ENCODE measurements at places on chromosomes 4 and X.

DNA sequence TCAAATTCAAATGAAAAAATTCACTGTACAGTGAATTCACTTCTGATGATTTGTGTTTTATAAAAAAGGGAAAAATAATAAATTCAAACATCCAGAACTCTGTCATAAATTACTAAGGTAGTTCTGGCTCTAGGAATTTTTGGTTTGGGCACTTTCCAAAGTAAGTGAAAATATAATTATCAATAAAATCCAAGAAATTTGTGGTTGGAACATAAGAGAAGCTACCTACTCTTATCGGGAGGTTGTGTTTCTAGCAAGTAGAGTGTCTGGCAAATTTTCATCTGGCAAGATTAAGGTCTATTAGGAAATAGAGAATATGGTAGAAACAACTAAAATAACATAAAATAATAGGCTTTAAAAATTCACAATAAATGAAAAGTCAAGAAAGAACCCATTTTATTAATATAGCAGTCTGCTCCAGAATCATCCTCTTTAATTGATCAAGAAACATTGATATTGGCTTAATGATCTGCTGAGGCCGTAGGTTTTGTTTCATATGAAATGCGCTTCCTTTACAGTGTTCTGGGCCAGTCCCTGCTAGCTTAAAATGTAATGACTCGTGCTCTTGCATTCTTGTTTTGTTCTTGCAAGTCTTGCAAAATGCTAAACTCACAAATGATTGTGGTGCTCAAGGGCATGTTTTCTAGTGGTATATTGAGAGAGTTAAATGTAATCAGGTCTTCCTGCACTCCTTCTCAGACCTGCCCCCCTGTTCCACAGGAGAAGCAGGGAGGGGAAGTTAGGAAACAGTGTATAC is 331.4 kb downstream of the RAPGEF2 start:
- no peak for DNase-seq

GRCh38 chrX:31420711-31421151 is 348.9 kb upstream of the FTHL17 start:
- DNase-seq = no peak

GRCh38 chr4:168308912-168309311 is 9.6 kb downstream of the DDX60 start:
- no peak for DNase-seq

DNA sequence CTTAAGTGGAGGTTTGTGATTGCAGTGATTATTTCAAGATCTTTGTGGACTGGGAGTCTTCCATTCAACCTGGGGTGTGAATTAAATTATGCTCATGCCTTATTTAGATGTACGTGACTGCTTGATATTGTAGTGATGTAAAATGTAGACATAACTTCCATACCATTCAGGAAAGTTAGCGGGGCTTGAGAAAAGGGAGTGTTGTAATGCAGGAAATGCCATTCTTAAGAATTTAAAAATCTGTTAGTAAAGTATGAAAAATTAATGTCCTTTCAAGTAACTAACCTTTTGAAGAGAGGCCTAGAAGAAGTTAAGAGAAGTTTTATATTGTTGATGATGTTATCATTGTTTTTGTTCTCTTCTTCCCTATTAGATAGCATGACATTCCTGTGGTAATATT is 318.2 kb downstream of the CCSER1 start:
- DNase-seq = no peak

- no peak for DNase-seq
Observed at GRCh38 chrX:33726281-33727160, 405.6 kb downstream of the FAM47A start.

- no peak for DNase-seq
Observed at GRCh38 chrX:38682095-38682494, 119.2 kb upstream of the MID1IP1 start.

GRCh38 chr4:40264995-40265909 is 68.4 kb downstream of the RHOH start:
- DNase-seq = no peak

- DNase-seq = no peak
Observed at GRCh38 chrX:25295466-25295865, 279.7 kb upstream of the ARX start.

- no peak for DNase-seq
Observed at GRCh38 chr4:111501946-111502345, 643.3 kb upstream of the FAM241A start.

DNA sequence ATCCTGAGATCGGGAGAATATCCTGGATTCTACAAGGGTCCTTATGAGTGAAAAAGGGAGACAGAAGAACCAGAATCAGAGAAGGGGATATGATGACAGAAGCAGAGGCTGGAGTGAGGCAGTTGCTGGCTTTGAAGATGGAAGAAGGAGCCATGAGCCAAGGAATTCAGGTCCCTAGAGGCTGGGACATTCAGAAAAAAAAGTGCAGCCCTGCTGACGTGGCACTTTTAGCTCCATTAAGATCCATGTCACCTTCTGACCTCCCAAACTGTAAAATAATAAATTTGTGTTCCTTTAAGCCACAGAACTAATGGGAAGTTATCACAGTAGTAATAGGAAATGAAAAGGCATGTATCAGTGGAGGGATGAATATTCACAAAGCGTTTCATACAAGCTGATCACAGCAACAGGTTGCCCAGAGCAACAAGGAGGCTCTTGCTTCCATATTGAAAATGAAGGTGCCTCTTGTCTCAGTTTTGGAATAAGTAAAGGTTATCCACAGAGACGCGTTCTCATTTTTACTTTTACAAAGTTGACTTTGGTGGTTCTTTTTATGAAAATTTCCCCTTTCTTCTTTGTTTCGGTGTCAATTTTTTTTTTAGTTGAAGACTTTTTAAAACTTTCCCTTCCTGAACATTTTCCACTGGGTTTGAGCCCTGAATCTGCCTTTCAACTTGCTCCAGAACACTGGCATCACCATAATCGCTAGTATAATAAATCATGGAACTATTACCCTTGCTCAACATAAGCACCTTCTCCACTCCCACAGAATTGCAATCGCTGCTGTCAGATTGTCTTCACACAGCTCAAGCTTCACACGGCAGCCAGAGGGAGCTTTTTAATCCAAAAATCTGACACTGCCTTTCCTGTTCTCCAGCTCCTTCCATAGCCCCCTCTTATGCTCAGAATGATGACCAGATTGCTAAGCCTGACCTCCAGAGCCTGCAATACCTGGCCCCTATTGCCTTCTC is 127.6 kb upstream of the RBPJ start:
- DNase-seq = no peak

DNA sequence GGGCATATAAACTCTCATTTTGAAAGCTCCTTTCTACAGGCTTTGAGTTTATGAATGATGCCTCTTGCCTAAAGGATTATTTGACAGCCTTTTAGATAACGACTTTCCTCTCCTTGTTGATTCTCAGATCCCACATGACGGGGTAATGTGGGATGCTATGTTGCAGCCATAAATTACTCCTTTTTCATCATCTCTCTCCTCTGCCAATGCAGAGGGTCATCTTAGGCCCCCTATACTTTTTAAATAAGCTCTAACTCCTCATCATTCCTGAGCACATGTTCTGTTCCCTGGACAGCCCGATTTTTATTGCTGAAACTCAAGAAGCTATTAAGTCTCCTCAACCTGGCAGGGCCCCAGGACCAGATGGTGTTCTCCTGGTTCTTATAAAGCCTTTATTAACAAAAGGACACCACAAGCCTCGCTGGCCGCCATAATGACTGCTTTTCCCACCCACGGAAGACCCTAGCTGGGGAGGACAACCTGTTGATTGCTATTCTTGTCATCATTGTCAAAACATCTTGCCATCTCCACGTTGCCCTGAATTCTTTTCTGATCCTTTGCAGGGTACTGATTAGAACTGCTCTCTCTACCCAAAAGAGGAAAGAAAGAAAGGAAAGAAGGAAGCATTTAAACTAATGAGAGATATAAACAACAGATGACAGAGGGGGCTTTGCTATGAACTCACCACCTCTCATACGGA is 150.7 kb downstream of the DHX15 start:
- DNase-seq = no peak

DNA sequence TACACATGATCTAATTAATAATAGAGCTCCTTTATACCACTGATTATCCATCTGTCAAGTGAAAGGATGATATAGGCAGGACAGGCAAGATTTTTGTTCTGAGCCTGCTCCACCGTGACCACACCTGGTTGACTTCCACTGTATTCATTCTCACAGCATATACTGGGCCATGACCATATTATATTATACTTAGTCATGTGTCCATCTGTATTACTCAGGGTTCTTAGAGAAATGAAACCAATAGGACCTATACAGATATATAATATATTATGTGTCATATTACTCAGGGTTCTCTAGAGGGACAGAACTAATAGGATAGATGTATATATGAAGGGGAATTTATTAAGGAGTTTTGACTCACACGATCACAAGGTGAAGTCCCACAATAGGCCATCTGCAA is 675.1 kb downstream of the GRXCR1 start:
- no peak for DNase-seq

- no peak for DNase-seq
Observed at GRCh38 chr4:126661194-126661593, 971.6 kb upstream of the INTU start.

DNA sequence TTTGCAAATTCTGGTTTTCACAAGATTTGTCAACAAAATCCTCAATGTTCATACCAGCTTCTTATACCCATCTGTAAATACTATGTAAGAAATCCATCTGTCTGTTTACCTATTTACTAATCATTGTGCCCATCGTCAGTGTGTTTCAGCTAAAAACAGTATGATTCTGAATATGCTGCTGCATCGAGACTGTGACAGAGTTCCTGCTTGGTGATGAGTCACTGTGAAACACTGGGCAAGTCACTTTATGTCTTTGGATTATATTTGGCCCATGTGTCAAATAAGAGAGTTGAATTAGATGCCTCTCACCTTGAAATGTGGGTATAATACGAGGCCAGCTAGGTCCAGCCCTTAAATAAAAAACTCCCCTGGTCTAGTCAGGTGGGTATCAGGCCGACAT is 79.3 kb downstream of the CBLL2 start:
- no peak for DNase-seq

DNA sequence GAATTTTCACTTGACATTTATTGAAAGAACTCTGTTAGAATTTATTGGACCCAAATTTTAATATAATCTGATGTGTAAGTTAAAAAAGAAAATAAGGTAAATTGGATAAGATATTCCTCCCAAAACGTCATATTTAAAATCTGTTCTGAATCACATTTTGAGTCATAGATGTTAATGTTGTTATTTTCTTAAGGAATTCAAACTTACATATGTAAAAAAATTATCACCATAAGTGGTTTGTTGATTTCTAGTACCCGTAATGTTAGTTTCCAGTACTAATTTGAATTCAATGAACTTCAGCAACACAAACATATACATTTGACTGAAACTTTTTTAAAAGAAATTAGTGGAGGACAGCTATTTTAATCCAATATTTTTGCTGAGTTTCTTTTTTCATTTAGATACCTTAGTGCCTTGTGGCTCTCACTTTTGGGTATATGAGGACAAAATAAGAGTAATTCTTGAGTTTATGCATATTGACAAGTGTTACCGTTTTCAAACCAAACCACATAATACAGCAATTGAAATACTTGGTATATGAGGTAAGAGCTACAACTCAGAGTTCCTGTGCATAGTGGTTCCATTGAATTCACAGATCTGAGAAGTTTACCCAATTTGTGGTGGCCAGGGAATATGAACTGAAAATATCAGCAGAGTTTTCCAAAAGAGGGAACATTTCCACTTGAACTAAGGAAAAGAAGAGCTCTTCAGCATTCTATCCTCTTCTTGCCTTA is 71.8 kb downstream of the C4orf46 start:
- DNase-seq = no peak

GRCh38 chr4:144575181-144575580 is 70.8 kb upstream of the HHIP start:
- DNase-seq = no peak

GRCh38 chr4:123783921-123784320 is 387.3 kb downstream of the SPRY1 start:
- DNase-seq = no peak

DNA sequence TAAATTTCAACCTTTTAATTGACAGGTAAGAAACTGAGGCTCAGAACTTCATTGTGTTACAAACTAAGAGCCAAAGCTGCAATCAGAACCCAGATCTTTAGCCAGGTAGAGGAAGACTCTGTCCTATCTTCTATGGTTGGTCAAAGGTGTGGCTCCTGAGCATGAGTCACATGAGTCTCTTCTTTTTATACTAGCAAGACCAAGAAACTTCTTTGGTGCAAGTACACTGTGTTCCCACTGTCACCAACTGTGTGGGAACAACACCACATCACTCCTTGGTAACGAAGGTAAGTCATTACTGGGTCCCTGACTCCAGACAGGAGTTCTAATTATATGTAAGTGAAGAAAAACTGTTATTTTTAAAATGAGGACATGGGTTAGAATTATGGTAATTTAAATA is 290.1 kb downstream of the INPP4B start:
- no peak for DNase-seq

DNA sequence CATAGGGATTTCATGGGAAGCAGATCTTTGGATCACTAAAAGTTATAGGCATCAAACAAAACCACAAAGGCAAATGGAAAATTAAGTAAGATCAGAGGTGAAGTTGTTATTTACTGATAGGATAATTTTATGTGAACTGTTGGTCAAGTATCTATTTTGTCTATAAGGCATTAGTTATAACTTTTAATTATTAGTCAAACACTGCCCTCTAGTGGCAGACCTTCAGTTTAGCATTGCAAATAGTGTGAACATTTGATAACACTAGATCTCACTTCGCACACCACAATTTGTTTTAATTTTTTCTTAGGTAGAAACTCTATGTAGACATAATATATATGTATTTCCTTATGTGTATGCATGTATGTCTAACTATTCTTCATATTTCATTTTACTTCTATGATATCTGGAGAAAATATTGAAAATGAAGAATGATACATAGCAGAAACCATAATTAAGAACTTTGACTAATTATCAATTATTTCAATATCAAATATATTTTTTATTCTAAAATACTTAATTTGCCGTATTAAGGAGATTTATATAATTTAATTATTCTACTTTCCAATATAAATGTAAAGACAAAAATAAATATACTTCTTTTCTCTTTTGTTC is 214.5 kb upstream of the TACR3 start:
- peak; percentile 36 for DNase-seq

DNA sequence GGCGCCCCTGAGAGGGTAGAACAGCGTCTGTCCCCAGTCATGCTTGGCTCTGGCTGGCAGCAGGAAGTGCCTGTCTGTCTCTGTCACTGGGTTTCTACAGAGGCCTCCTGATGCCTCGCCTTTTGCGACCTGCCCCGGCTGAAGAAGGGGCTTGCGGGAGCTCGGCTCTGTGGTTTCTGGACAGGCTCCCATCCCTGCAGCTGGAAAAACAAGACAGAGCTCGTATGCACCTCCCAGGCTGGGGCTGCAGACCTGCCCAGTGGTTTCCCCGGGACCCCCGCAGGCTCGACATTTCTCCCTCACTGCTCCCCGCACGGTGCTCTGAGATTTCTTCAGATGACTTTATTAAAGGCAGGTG is 57.0 kb upstream of the SORCS2 start:
- no peak for DNase-seq
